Choroid plexus epithelial cell (primary cell): ENCODE measurements at places on chromosomes 11 and 22.
A peak's percentile ranks its signal among the peaks of the same experiment; 100 is the strongest.

GRCh38 chr11:95154514-95154913 is 64.9 kb downstream of the ENDOD1 start:
- peak; percentile 59 for DNase-seq

- peak; percentile 69 for DNase-seq
These were observed 18.4 kb upstream of the TLCD5 start for GRCh38 chr11:120306519-120307242.

- DNase-seq, result peak; percentile 59
These were observed 12.3 kb downstream of the LUZP2 start for GRCh38 chr11:24509114-24509513.

GRCh38 chr11:432501-433100 is 9.2 kb downstream of the ANO9 start:
- DNase-seq, result no peak

DNA sequence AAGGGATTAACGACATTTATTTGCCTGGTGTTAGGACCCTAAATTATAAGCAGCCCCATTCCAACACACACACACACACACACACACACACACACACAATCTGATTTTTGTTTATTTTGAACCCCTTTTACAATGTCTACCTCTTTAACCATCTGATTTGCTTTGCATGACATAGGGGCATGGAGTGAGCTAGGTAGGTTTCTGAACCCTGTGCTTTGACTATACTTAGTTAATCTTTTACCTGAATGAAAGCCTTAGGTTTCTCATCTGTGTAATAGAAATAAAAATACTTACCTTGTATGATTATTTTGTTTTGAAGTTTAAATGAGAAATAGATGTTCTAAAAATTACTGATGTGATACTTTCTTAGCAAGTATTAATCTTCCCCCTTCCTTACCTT is 94.7 kb upstream of the FOLH1 start:
- DNase-seq, result no peak

DNA sequence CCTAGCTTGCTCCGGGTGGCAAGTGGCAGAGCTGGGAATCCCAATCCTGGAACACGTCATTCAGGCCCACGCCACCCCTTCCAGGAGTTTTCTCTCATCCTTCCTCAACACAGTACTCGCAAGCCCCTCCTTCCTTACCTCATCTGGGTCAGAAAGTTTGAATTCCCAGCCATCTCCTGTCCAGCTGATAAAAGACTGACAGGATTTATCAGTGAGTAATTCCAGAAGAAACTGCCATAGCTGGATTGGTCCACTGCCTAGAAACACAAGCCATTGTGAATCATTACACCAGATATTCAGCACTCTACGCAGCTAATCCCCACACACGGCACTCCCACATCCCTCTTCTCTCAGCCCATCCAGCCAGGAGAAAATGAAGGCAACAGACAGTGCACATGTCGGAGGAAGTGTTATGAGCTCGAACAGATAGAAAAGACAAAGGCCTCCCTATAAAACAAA is 124.0 kb downstream of the ETS1 start:
- peak; percentile 80 for DNase-seq

DNA sequence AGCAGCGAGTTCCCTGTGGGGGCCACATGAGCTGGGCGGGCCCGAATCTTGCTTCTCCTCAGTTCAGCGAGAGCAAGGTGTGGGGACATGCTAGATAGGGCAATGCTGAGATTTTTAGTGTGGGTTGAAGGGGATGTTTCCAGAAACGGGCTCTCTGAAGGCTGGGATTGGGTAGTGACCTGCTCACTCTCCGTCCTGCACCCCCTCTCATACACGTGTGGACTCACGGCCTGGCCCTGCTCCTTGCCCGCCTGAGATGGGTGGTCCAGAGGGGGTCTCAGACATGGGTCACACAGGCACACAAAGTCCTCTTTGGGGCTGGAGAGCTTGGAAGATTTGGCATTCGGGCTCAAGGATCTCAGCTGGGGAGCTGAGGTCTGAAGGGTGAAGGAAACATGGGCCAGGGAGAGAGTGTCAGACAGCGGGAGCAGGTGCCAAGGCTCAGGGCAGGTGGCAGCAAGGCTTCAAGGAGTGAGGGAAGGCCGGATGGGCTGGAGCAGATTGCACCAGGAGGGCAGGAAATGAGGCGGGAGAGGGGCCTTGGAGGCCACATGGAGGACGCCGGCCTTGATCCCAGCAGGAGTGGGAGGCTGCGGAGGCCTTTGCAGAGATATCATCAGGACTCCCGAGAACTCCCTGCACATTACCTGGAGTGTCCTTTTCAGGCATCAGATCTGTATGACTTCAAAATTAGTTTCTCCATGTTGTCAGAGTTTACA is 74.1 kb downstream of the PARVB start:
- DNase-seq, result no peak

GRCh38 chr11:68013611-68014156 is 3.6 kb downstream of the ALDH3B1 start:
- no peak for DNase-seq

DNA sequence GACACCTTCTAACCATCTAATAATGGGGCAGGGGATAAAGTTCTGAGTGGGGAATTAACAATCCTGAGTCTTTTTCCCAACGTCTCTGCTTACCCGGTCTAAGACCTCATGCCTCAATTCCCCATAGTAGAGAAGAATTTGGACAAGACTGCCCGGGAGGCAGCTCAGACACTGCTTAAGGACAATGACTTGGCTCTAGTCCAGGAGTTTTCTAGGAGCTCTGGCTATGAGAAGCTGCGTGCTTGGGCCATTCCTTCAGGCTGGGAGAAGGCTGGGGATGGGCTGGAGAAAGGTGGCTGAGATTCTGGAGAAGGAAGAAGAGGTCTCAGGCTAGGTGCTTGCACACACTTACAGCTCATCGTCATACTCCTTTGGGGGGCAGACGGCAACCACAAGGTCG is 19.8 kb upstream of the ABCC8 start:
- peak; percentile 30 for DNase-seq

DNA sequence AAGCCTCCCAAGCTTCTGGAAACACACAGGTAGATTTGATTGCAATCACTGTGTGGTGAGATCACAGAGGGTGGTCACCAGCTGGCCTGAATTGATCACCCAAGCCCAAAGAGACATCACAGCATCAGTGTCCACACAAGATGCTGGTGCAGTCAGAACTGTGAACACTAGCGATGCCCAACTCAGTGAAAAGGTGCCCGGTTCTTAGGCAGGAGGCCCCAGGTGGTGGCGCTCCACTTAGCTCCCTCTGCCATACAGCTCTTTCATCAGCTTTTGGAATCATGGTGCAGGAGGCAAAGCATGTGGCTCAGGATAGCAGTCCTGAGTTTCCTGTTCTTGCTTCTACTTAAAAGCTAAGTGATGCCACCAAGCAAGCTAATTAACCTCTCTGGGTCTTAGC is 11.1 kb downstream of the DGCR2 start:
- DNase-seq, result no peak

DNA sequence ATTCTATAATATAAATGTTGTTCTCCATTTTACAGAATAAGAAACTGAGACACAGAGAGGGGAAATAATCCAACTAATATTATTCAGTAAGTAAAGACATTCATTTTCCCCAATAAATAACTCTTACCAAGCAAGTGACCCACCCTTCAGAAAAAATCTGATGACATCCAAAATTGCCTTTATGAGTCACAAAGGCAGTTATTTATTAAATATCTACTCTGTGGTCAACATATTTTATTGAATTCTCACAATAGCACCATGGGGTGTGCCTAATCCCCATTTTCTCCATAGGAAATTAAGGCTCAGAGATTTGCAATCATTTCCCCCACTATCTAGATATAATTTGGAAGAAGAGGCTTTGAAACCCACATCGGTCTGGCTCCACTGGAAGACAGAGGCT is 161.5 kb upstream of the ISX start:
- no peak for DNase-seq

- no peak for DNase-seq
These were observed 176.5 kb downstream of the CTTN start for GRCh38 chr11:70574725-70575347.

DNA sequence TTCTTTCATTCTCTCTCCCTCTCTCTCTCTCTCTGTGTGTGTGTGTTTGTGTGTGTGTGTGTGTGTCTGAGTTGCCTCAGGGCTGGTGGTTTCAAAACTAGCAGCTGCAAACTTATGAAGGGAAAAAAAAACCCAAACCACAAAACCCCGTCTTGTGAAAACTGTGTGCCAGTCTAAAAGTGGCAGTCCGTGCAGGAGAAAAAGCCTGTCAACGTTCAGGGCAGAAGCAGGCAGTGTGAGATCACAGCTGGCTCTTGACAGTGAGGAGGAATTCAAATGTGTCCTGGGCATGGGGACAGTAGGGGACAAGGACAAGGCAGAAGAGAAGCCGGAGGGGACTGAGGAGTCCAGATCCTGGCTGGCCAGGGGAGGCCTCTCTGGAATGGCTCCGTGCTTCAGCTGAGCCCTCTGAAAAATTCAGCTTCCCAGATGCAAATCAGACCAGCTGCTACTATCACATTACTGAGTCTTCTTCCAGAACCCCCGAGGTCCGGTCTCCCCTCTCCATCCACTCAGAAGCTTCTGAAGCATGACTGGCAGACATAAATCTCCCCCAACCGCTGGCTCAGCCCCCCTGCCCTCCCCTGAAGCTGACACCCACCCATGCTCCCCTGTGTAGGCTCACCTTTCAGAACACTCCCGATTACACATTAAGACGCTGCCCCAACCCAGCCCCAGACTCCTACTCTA is 31.9 kb downstream of the FLI1 start:
- peak; percentile 54 for DNase-seq

GRCh38 chr22:28936200-28936599 is 52.8 kb downstream of the ZNRF3 start:
- DNase-seq, result no peak

DNA sequence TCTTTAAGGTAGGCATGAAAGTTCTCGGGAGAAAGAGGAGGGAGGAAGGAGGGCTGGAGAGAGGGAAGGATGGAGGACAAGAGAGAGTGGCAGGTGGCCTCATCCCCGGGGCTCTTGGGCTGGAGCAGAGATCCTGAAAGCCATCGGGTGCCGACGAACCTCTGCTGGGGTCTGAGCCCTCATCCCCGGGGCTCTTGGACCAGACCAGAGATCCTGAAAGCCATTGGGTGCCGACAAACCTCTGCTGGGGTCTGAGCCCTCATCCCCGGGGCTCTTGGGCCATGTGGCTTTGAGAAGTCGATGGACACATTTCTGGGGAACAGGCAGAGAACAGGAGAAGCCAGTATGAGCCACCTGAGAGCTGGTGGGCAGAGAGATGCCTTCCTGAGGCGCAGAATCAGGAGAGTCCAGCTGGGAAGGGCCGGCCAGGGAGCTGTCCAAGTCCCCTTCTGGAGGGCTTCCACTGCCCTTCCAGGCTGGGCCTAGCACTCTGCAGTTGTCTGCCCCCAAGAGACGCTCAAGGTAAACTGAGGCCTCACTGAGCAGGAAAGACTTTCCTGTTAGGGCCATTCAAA is 1398.1 kb downstream of the BRD1 start:
- no peak for DNase-seq

- no peak for DNase-seq
These were observed 116.8 kb upstream of the NECTIN1 start for GRCh38 chr11:119845756-119846155.

GRCh38 chr11:64670975-64671374 is 52.0 kb downstream of the NRXN2 start:
- DNase-seq, result no peak

- no peak for DNase-seq
These were observed 186.9 kb downstream of the EFCAB6 start for GRCh38 chr22:43625242-43625641.

DNA sequence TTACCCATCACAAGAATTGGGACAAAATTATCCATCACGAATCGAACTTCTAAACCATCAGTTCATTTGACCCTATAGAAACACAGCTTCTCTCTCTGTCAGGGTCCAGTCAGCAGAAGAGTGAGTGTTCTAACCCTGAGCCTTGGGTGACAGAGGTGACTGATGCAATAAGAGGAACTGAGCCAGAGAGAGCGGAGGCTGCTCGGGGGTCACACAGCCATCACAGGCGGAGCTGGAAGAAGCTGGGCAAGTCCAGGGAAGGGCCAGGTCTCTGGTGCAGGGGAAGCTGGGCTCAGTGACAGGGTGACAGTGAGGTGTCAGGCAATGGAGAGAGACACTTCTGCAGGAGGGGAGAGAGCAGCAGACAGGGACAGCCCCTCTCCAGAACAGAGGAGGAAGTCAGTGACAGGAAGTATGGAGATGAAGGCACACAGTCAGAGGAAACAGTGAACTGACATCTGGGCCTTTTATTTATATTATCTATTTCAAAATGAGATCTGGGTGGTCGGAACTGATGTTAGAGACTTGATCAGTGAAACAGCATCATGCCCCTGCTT is 184.0 kb upstream of the TBCEL start:
- no peak for DNase-seq

GRCh38 chr22:20291604-20292063 is 23.5 kb upstream of the RTN4R start:
- DNase-seq, result no peak

DNA sequence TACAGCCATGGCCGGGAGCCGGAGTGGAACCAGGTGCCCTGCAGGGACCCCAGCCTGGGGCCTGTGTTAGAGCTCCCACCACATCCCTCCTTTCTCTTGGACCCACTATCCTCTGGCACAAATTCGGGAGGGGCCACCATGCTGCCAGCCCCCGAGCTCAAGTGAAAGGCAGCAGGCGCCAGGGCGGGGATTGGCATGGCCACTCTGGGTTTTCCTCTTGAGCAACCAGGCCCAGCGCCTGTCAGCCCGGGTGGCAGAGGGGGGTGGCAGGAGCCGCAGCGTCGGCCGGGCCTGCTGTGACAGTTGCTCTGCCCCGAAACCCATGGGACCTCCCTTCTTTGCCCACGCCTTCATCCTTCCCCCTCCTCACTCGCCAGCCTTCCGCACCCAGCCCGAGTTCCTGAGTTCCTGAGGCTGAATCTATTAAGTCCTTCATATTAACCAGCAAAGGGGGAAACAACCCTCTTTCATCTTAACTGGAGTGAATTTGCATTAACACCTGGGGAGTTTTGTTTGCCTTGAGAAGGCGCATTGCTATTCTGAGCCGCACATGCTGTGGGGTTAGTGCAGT is 16.8 kb upstream of the CABP7 start:
- DNase-seq, result no peak

DNA sequence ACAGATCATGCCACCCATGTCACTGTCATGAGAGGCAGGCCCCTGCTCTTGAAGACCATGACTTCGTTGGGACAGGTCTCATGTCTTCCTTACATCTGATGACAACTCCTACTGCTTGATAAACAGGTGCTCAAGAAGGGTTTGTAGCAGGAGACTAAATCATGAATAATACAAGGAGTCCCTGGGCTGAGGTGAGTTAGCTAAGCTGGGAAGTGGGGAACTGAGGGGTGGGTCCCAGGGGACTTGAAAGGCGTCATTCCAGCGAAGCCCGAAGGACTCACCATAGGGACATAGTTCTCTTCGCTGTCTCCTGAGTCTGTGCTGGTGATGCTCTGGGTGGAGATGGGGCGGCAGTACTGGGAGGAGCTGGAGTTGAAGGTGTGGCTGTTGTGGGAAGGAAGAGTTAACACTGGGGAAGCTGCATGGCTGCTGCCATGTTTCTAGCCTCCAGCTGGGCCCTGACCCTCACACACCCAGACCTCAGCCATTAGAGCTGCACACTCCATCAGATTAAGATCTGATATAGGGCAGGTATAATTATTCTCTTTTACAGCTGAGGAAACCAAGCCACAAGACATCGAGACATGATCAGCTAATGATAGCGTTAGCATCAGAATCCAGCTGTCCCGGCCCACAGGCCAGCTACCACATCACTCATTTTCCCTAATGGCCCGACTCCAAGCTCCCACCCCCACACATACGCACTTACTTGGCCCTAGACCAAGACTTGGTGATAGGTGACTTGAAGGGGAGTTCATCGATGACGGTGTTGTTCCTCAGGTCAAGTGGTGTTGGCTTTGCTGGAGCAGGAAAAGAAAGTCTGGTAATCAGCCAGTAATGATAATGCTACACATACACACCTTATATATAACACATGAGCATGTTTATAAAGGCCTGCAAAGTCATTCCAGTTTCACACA is 32.9 kb downstream of the USP35 start:
- no peak for DNase-seq

- DNase-seq, result no peak
These were observed 158.9 kb downstream of the CADM1 start for GRCh38 chr11:115345361-115345760.
